Activated CD8-positive, alpha-beta memory T cell treated with anti-CD3 and anti-CD28 coated beads for 36 hours (primary cell): ENCODE measurements at places on chromosomes 6 and 20. TPM values are rescaled to one million over a fixed set of nuclear protein-coding genes. Genes with fewer than 3 reads are reported as not detected.

The NKAIN2 gene
- total RNA-seq = not detected

The MOXD1 gene
- total RNA-seq = 0.08 TPM

The BICRAL gene
- 12.1 TPM for total RNA-seq

The PRSS16 gene
- 0.46 TPM for total RNA-seq

The LY86 gene
- 0.48 TPM for total RNA-seq

The CTSA gene
- total RNA-seq = 71.3 TPM

The HCRTR2 gene
- total RNA-seq = not detected
